ENCODE measurements at places on chromosomes 16 and 17. TPM values are rescaled to one million over a fixed set of nuclear protein-coding genes. Genes with fewer than 3 reads are reported as not detected.
A peak's percentile ranks its signal among the peaks of the same experiment; 100 is the strongest.

The FA2H gene
- total RNA-seq: 12.4 TPM

The TNP2 gene
- total RNA-seq: not detected

The SDR42E1 gene
- total RNA-seq: 9.5 TPM

The KLHL10 gene
- total RNA-seq: not detected

The ZNF18 gene
- 10.4 TPM for total RNA-seq

The ODAD4 gene
- 0.84 TPM for total RNA-seq

The FNDC8 gene
- total RNA-seq: not detected

The ATP6V0A1 gene
- 43.9 TPM for total RNA-seq

The DHRS7C gene
- total RNA-seq: not detected

The EPN3 gene
- 0.84 TPM for total RNA-seq

The STH gene
- total RNA-seq: not detected

The NPIPA3 gene
- 1.0 TPM for total RNA-seq

The CLEC19A gene
- total RNA-seq: not detected

The CD300LG gene
- not detected for total RNA-seq

The STXBP4 gene
- total RNA-seq: 40.1 TPM

The KRTAP1-5 gene
- total RNA-seq: not detected

The KRT27 gene
- total RNA-seq: not detected

The RCVRN gene
- total RNA-seq: 0.21 TPM

DNA sequence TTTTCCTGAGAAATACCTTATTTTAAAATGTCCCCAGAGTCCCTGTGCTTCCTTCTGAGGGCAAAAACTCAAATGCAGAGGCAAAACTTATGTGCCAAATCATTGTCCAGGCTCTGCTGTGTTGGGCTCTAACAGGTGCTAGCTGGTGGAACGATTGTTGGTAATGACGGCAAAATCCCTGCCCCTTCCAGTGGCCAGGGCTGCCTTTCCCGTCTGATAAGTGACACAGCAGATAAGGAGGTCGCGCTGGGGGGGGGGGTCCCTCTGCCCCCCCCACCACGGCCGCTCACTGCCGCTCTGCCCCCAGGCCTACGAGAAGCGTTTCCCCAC, 29.1 kb downstream of the SEC14L5 start:
- DNase-seq: no peak

DNA sequence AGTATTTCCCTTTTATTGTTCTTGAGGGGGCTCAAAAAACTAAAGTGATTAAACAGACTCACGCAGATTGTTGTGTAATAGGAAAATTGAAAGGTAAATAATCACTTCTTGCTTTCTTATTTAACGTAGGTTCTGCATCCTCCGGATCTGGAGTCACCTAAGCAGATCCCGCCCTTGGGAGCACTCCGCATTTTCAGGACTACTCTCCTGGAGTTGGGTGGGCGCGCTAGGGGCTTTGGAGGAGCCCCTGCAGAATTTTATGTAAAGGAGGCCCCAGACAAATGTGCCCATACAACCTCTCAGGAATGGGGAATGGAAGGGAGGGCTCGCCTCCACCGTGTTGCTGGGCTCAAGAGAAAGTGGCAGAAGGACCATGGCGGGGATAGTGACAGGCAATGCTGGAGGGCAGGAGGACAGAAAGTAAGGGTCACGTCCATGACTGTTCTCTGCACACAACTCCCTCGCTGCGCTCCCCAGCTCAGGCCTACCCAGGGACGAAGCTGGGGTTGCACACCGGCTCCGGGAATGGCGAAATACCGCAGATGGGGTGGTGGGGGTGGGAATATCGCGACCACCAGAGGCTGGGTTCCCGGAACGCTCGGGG, 8.3 kb downstream of the MT2A start:
- DNase-seq: no peak

- no peak for DNase-seq
Measured at GRCh38 chr17:40063187-40063771, 514 bp downstream of the THRA start.

DNA sequence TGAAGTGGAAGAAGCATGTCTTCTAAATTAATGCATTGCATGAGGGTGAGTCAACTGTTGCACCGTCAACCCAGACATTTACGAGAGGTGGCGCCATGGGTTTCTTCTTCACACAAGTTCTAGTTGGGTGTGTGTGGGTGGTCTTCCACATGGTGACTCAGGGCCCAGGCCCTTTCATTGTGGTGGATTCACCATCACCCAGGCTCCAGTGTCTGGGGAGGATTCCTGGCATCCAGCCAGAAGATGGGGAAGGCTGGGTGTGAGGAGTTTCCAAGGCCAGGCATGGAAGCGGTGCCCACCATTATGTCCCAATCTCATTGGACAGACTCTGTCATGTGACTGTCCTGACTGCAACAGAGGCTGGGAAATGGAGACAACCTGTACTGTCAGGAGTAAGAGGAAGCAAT, 21.4 kb upstream of the JPH3 start:
- peak; percentile 68 for DNase-seq

DNA sequence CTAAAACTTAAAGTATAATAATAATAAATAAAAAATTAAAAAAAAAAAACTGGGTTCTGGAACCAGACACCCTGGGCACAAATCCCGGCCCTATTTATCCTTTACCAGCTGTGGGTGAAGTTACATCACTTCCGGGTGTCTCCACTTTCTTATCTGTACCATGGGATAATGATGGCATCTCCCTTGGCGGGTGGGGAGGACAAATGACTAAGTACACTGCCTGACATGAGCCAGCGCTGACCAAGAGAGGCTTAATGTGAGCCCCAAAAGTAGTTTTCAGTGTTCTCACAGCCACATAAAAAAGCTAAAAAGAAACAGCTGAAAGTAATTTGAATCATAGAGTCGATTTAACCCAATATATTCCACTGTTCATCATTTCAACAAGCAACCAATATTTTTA, 424.9 kb downstream of the SOX9 start:
- no peak for DNase-seq

GRCh38 chr16:85190572-85190971, 78.3 kb upstream of the CIBAR2 start:
- no peak for DNase-seq

DNA sequence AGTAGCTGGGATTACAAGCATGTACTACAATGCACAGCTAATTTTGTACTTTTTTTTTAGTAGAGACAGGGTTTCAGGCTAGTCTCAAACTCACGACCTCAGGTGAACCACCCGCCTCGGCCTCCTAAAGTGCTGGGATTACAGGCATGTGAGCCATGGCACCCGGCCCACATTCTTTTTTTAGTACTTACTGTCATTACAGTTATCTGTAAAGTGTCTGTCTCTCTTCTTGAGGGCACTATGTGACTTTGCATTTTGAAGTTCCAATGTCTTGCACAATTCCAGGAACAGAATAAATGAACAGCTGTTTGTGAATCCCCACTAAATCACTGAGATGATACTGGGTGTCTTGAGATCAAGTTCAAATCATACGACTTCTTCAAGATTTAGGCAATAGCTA, 1540.3 kb downstream of the CDH11 start:
- DNase-seq: no peak

DNA sequence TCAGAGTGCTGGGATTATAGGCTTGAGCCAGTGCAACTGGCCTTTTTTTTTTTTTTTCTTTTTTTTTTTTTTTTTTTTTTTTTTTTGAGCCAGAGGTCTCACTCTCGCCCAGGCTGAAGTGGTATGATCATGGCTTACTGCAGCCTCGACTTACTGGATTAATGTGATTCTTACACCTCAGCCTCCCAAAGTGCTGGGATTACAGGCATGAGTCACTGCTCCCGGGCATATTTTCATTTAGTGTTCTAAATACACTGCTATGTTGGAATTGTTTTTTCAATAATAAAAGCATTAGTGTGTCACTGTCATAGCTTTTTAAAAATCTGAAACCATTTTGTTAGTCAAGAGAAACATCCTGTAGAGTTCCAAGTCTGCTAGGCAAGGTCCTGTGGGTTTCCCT, 40.3 kb downstream of the NDE1 start:
- DNase-seq: no peak

DNA sequence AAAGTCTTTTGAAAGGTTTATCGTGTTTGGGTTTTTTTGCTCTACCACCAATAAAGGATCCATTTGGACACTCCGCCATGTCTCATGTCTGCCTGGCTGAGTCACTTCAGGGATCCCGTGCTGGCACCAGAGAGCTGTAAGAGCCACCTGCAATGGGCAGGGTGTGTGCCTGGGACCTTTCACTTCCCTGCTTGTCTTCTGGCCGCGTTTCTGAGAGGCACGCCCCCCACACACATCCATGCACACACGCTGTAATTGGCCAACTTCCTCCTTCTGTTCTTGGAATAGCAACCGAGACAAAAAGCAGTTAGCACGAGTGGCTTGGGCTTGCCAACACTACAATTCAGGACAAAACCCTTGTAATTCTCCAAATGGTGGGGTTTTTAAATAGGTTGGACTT, 9.8 kb upstream of the SOST start:
- no peak for DNase-seq

GRCh38 chr16:8660841-8661301, 13.5 kb upstream of the ABAT start:
- no peak for DNase-seq

- no peak for DNase-seq
Measured at GRCh38 chr17:35841505-35841904, 27.2 kb downstream of the HEATR9 start.

- DNase-seq: no peak
Measured at GRCh38 chr16:54158986-54159385, 127.6 kb downstream of the IRX3 start.

- DNase-seq: no peak
Measured at GRCh38 chr17:8300627-8301242, 5.5 kb upstream of the SLC25A35 start.

DNA sequence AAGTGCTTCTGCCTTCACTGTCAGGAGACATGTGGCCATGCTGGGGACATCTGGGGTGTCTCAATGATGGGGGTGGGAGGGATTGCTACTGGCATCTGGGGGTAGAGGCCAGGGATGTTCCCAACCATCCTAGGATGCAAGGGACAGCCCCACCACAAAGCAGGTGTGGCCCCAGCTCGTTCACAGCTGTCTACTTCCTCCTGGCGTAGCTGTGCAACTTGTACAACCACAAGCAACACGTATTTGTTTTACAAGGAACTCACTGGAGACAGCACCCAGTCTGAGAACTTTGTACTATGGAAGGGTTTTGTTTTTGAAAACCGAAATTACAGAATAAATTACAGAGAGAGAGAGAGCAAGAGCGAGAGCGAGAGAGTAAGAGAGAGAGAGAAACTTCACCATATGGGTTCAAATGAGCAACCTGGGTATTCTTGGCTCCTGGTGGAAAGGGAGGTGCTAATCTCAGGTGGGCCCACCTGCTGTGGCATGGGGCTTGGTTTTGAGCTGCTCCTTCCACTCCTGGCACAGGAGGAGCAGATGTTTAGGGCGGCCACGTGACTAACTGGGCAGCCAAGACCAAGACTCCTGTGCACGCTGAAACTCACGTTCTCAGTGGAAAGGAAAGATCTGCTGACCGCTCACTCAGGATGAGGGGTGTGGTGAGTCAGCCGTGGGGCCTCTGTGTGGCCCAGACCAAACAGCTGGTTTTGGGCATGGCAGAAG, 17.5 kb upstream of the TNFRSF13B start:
- DNase-seq: no peak

- no peak for DNase-seq
Measured at GRCh38 chr16:9154567-9155410, 63.3 kb downstream of the HAPSTR1 start.

DNA sequence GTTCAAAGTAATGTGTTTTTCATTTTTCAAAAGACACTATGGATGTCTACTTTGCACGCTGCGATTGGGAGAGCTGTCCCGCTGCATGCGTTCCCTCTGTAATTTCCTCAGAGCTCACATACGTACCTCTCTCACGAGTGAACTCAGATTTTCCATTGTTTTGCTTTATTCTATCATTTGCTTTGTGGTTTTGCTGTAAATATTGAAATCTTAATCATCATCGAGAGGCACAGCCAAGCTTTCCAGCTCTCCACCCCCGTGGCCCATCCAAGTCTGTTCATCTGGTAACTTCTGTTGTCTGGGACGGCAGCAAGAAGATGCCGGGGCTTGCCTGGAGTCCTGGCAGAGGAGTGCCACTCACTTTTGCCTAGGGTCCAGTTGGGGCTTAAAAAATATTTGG, 21.1 kb downstream of the TMC6 start:
- no peak for DNase-seq

GRCh38 chr17:76870377-76870714, 2.1 kb downstream of the MGAT5B start:
- DNase-seq: no peak

- DNase-seq: no peak
Measured at GRCh38 chr16:20072146-20072873, 1.4 kb downstream of the GPR139 start.

GRCh38 chr17:68909066-68909465, 46.1 kb downstream of the ABCA8 start:
- DNase-seq: peak; percentile 94

DNA sequence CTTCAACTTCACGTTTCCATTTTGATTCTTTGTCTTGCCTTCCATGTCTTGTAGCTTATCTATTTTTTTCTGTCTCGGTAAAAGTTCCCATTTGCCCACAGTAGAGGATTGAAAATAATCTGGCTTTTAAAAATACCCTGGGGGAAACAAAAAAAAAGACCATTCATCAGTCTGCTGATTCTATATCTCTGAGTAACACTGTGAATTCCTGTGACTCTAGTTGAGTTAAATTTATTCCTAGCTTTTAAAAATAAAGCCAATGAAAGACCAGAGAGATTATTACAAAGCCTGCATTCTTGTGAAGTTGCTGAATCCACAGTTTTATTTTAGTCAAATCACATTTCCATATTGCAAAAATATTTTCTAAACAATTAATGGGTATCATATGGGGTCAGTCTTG, 532.3 kb downstream of the CDH13 start:
- no peak for DNase-seq

- no peak for DNase-seq
Measured at GRCh38 chr17:20035501-20035900, 26.3 kb downstream of the SPECC1 start.

GRCh38 chr16:66026211-66026610, 340.3 kb upstream of the CDH5 start:
- DNase-seq: no peak

- no peak for DNase-seq
Measured at GRCh38 chr17:17139972-17140589, 66.1 kb downstream of the PLD6 start.

DNA sequence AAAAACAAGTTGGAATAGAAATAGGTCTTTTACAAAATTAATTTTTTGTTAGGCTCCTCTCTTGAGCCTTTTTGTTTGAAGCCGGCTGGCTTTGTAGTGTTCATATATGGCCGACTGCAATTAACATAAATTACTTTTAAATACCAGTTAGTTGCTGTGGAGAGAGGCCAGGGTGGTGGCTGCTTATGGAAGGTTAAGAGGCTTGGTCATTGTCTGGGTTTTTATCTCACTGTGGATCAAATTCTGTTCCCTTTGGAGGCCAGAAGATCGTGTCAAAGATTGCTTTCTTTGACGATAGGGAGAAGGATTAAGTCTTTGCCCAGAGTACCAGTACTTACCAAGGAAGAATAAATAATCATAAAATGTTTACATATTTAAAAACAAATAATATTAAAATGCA, 39.9 kb downstream of the MSI2 start:
- no peak for DNase-seq

- no peak for DNase-seq
Measured at GRCh38 chr16:74568961-74569631, 37.8 kb downstream of the GLG1 start.

All from kidney epithelial cell (primary cell).